Skeletal muscle cell (primary cell): ENCODE measurements at places on chromosomes 6 and 20.
A peak's percentile ranks its signal among the peaks of the same experiment; 100 is the strongest.

DNA sequence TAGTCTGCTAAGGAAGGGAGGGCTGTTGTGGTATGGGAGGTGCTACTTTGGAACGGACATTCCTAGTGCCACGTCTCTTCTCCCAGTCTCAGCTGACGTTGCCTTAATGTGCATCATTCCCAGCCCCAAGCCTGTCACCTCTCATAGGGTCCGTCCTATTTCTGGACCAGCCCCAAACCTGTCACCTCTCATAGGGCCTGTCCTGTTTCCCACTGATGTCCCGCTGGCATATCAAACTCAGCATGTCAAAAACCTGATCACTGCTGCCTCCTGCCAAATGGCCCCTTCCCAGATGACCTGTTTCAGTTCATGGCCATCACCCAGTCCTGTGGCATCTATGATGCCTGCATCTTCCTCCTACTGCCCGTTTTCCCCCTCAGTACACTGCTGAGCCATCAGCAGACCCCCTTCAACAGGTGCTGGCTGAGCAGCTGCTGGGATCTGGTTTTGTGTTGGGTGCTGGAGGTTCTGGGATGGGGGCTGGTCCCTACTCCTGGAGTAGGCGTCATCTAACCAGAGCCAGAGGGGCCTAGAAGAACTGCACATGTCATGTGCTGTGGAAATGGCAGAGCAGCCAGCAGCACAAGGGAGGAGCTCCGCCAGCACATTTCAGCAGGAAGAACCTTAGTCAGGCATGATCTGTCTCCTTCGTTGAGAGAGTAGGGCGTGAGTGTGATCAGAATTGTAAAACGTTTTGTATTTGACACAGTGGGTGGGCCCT, 3.3 kb downstream of the ENTPD6 start:
- DNase-seq, result no peak

GRCh38 chr20:11231742-11232648, 558.2 kb upstream of the JAG1 start:
- DNase-seq, result no peak

DNA sequence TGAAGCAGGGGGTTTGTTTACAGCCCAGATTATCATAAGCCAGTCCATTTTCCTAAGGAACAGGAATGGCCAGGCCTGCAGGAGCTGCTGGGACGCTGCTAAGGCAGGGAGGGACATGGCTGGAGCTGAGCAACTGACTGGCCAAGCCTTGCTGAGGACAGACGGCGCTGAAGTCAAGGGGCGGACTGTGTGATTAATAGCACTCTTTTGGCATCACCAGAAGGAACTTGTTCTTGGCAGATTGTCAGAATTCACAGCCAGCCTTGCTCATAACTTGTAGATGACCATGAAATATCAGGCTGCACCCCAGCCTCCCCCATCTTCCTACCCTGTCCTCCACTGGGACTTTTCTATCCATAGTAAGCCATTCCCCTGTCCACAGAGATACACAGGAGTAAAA, 218.8 kb upstream of the RNF24 start:
- peak; percentile 91 for DNase-seq

DNA sequence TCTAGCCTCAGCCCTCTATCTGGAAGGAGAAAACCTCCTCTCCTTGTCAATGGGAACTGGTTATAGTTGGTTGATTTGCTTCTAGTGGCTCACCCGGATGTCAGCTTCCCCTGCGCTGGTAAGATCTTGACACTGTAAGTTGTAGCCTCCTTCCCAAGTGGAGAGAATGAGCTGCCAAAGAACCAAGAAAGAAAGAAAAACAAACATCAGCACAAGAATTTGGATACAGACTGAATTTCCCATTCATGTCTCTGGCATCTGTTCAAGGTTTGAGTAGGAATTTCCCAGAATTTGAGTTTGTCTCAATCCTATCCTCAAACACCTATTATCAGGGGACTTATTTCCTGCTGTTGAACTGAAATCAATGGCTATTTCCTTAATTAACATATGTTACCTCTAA, 44.1 kb downstream of the ELOVL2 start:
- DNase-seq, result peak; percentile 35
